ENCODE measurements at places on chromosomes 7 and 10. TPM values are rescaled to one million over a fixed set of nuclear protein-coding genes. Genes with fewer than 3 reads are reported as not detected.

Gene CPN1
- total RNA-seq, result 0.28 TPM

Gene LRRC27
- 6.0 TPM for total RNA-seq

Gene PTPRN2
- 0.77 TPM for total RNA-seq

Gene NEURL1
- 0.50 TPM for total RNA-seq

Gene ABCA13
- total RNA-seq, result not detected

Gene CCL26
- total RNA-seq, result 6.8 TPM

Gene AGAP3
- 37.7 TPM for total RNA-seq

Gene CNTNAP2
- not detected for total RNA-seq

Gene CHST12
- total RNA-seq, result 15.4 TPM

Gene FGF8
- total RNA-seq, result not detected

Gene CYP2C8
- total RNA-seq, result not detected

Gene SFTPA1
- not detected for total RNA-seq

Gene CYP3A7
- total RNA-seq, result not detected

Gene ANXA8
- total RNA-seq, result 29.5 TPM

Gene SCART1
- total RNA-seq, result 0.31 TPM

Gene HOGA1
- total RNA-seq, result 1.7 TPM

Gene IDI1
- total RNA-seq, result 31.2 TPM

Gene PODXL
- total RNA-seq, result 44.6 TPM

Gene OR13A1
- total RNA-seq, result not detected

All from A549 treated with ZK216348 at 1 μM for 4 hours (cell line).